ENCODE measurements at places on chromosomes 2 and 18.

DNA sequence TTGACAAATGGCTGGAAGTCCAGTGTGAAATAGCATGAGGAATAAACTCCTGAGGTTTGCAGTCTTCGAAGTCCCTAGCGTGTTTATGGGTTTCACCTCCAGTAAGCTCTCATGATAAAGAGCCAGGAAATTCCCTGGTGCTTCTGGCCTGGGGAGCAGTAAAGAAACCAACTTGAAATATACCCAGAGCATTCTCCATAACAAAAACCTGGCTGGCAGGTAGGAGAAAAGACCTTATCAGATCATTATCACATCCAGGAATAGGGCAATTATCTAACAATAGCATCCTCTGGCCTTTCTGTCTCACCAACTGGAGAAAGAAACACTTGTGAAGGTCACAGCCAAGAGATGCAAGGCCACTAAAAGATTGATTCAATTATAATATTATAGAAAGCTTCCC is 513.6 kb upstream of the LRRTM4 start:
- DNase-seq = no peak

GRCh38 chr2:192286093-192286701 is 91.5 kb upstream of the TMEFF2 start:
- DNase-seq = no peak

DNA sequence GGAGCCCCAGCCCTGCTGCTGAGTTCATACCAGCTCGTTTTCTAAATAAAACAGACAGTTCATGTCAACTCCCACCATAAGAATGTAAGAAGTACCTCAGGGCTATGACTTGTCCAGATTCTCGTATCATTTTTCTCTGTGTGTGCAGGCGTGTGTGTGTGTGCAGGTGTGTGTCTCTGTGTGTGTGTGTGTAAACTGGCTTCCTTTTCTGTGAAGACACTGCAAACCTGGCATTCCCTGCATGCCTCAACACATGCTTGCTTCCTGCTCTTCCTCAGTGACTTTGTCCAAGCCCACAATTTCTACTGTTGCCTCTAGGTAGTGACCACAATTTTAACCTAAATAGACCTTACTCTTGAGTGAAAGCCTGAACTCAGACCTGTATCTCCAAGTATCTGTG is 879.0 kb downstream of the SLC4A3 start:
- no peak for DNase-seq

GRCh38 chr2:16828044-16828827 is 162.6 kb upstream of the CYRIA start:
- no peak for DNase-seq

GRCh38 chr18:47174545-47175116 is 1.5 kb downstream of the IER3IP1 start:
- no peak for DNase-seq
